ENCODE measurements at places on chromosomes 5 and 9.

DNA sequence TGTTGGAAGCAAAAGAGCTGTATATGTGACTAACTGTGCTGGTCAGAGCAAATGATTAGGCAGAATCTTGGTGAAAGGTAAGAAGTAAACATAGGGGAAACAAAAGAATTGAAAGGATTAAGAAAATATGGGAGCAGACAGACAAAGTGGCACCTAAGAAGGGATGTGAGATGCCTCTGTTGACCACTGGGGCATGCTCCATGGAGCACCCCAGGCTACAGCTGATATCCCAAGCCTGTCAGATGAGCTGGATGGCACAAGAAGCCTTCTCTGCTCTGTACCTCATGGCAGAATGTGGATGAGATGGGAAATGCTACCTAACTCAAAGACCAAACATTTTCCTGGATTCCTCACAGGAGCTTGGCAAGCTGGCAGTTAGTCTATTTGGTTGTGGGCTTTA lies 89.3 kb upstream of the SLIT3 start:
- DNase-seq, result no peak

DNA sequence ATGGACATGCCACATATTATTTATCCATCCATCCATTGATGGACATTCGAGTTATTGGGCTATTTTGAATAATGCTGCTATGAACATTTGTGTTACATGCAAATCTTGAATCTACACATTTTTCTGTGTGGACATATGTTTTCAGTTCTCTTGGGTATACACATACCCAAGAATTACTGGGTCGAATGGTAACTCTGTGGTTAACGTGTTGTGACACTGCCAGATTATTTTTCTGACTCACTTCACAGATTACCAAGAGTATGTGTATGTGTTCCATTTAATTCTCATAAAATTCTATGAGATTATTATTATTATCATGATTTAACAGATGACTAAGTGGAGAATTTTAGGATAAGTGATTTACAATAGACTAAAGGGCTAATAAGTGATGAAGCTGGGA lies 26.7 kb downstream of the CYFIP2 start:
- no peak for DNase-seq

- DNase-seq, result no peak
These were observed 1084.2 kb upstream of the COX7C start for GRCh38 chr5:85533341-85534047.

GRCh38 chr5:135993335-135993879 lies 35.4 kb upstream of the TGFBI start:
- no peak for DNase-seq
